Fibroblast of skin of back (primary cell): ENCODE measurements at places on chromosomes 4 and X.
A peak's percentile ranks its signal among the peaks of the same experiment; 100 is the strongest.

DNA sequence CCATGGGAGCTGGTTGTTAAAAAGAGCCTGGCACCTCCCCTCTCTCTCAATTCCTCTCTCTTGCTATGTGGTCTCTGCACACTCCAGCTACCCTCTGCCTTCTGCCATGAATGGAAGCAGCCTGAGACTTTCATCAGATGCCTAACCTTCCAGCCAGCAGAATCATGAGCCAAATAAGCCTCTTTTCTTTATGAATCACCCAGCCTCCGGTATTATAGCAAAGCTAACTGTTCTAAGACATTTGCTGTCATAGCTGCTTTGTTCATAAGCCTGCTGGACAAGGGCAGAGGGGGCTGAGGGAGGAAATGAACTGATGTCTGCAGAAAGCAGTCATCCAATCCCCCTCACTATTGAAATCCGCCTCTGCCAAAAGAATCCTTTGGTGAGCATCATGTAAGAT, 196.7 kb downstream of the ZNF330 start:
- peak; percentile 53 for DNase-seq

GRCh38 chr4:76952656-76953582, 3.4 kb downstream of the SEPTIN11 start:
- no peak for DNase-seq

GRCh38 chrX:148958901-148959300, 458.5 kb downstream of the AFF2 start:
- DNase-seq: peak; percentile 6

DNA sequence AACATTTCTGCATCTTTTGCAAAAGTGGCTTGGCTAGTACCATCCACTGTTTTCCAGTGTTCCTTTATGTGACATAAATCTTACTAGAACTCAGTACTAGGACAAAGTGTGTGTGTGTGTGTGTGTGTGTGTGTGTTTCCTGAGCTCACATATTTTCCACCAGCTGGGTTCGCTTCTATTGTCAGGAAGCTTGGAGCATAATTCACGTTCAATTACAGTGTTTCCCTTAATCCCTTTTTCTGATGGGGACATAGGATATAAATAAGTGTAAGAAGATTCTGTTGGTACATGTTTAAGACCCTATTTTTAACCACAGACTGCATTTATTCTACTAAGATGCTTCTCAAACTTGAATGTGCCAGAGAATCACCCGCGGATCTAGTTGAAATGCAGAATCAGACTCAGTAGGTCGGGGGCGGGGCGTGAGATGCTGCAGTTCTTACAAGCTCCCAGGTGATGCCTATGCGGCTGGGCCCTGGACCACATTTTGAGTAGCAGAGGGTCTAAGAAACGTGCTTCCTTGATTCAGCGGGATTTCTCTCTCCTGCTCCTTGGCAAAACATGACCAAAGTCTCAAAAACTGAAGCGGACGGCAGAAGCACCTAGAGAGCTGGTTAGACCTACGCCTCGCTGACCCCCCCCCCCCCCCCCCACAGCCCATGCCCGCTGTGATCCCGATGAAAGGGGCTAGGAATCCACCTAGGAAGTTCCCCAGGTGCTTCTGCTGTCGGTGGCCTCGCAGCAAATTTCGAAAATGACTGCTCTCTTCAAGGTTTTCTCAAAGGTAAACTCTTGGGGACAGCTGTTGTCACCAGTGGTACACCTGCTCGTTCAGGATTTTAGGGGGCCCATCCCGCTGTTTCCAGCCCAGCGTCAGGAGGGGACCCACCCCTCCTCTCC, 797 bp downstream of the CD99L2 start:
- DNase-seq: peak; percentile 18
